ENCODE measurements at places on chromosomes 3 and 15. TPM values are rescaled to one million over a fixed set of nuclear protein-coding genes. Genes with fewer than 3 reads are reported as not detected.

The IGSF11 gene
- 0.10 TPM for total RNA-seq

The CALML4 gene
- total RNA-seq = 5.4 TPM

GRCh38 chr3:155704771-155705559 lies 39.9 kb downstream of the PLCH1 start:
- no peaks in the 10 kb centered on the region for H3K4me1 ChIP-seq
- no peak overlapping the region for H3K4me3 ChIP-seq
- DNase-seq = no peak
- H3K27ac ChIP-seq = no peak overlapping the region
- H3K27me3 ChIP-seq = no peaks in the 10 kb centered on the region

GRCh38 chr3:18474202-18474601 lies 49.1 kb upstream of the SATB1 start:
- peaks cover 36% of the 10 kb centered on the region for H3K36me3 ChIP-seq
- peaks cover 5% of the 10 kb centered on the region for H3K4me1 ChIP-seq
- no peaks in the 10 kb centered on the region for H3K27me3 ChIP-seq

- peak; percentile 6 for DNase-seq
- H3K4me3 ChIP-seq = no peak overlapping the region
- peaks cover 44% of the 10 kb centered on the region for H3K27me3 ChIP-seq
- H3K36me3 ChIP-seq = no peaks in the 10 kb centered on the region
These were observed 1.4 kb upstream of the ROBO2 start for GRCh38 chr3:77038468-77038929.

GRCh38 chr3:133283958-133284807 lies 115.7 kb upstream of the BFSP2 start:
- H3K27me3 ChIP-seq = peaks cover 3% of the 10 kb centered on the region
- no peak overlapping the region for H3K4me3 ChIP-seq
- no peaks in the 10 kb centered on the region for H3K36me3 ChIP-seq
- H3K27ac ChIP-seq = no peak overlapping the region
- DNase-seq = no peak

- no peak for DNase-seq
- H3K4me1 ChIP-seq = peaks cover 50% of the 10 kb centered on the region
- no peak overlapping the region for H3K27ac ChIP-seq
- H3K27me3 ChIP-seq = no peaks in the 10 kb centered on the region
These were observed 24.7 kb downstream of the LYSMD4 start for GRCh38 chr15:99708563-99708962.

GRCh38 chr3:11120091-11120805 lies 34.0 kb upstream of the HRH1 start:
- no peaks in the 10 kb centered on the region for H3K4me1 ChIP-seq
- no peak for DNase-seq
- H3K4me3 ChIP-seq = no peak overlapping the region
- H3K36me3 ChIP-seq = no peaks in the 10 kb centered on the region
- peaks cover 36% of the 10 kb centered on the region for H3K27me3 ChIP-seq

GRCh38 chr3:186277268-186277909 lies 84.6 kb downstream of the DGKG start:
- no peaks in the 10 kb centered on the region for H3K4me1 ChIP-seq
- no peak overlapping the region for H3K4me3 ChIP-seq
- H3K36me3 ChIP-seq = no peaks in the 10 kb centered on the region
- no peak for DNase-seq
- peaks cover 3% of the 10 kb centered on the region for H3K27me3 ChIP-seq

DNA sequence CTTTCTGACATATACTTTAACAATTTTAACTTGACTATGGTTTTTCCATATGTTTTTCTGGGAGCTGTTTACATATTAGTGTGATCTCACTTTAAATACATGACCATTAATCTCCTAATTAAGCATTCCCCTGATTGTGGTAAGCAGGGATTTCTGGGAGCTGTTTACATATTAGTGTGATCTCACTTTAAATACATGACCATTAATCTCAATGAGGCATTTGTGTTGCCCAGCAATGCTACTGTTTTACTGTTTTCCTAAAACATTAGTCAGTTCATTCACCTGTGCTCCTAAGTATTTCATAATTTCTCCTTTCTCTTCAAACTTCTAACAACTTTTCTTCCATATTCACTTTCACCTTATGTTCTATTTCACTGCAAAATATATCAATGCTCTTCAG lies 3.6 kb upstream of the GRAMD1C start:
- H3K27ac ChIP-seq = no peak overlapping the region
- DNase-seq = no peak
- H3K4me1 ChIP-seq = peaks cover 15% of the 10 kb centered on the region
- no peaks in the 10 kb centered on the region for H3K27me3 ChIP-seq
- H3K36me3 ChIP-seq = peaks cover 5% of the 10 kb centered on the region

DNA sequence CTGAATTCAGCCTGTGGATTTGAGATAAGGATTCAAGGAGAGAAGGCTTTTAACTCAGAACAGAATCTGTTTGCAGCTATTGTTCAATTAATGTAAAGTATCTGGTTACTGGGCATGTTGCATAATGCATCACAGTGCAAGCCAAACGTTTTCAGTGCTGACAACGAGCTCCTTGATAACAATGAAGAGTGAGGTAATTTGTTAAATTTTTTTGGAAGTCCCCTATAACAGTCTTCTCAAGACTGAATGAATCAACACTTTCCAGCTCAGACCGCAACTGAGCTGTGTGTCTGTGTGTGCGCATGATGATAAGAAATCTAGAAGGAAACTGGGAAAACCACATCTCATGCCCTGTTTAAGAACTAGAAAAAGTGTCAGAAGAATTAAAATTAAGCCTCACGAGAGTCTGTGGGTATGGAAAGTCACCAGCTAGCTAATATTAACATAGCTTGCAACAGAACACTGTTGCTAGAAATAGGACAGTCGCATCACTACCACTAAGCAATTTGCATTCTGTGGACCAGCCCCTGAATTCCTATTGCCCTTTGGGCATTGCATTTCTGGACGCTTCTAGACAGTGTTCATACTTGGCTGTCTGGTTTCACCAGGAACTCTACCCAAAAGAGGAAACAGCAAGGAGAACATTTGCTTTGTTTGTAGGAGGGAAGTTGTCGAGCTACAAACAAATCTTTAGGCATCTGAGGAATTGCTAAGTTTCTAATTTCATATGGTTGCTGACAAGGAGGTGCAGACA lies 43.7 kb upstream of the ATP2C1 start:
- H3K27me3 ChIP-seq = peaks cover 28% of the 10 kb centered on the region
- peak overlapping the region; percentile 73 for H3K27ac ChIP-seq
- peak; percentile 60 for DNase-seq
- peak overlapping the region; percentile 69 for H3K4me3 ChIP-seq
- H3K4me1 ChIP-seq = peaks cover 44% of the 10 kb centered on the region

DNA sequence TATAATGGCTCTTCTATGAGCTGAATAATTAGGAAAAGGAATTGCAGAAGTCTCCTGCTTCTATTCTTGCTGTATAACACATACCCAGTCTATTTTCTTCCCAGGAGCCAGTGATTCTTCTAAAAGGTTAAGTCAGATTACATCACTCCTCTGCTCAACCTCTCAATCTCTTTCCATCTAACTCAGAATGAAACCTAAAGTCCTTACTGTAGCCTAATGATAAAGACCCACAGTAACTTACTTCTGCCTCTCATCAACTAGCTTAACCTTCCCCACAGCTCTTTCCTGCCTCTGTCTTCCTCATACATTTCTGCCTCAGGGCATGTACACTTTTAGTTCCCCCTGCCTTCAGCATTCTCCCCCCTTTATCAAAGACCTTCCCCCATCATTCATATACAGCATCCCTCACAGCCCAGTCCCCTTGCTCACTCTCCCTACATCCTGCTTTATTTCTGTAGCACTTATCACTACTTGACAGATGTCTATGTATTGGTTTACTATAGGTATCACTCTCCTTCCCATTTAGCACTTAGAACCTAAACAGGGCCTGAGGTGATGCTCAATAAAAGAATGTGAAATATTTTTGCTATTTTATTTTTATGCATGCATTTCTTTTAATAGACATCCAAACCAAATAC lies 28.5 kb upstream of the CMTM6 start:
- peak overlapping the region; percentile 62 for H3K27ac ChIP-seq
- no peaks in the 10 kb centered on the region for H3K27me3 ChIP-seq
- H3K4me3 ChIP-seq = no peak overlapping the region
- peaks cover 27% of the 10 kb centered on the region for H3K36me3 ChIP-seq
- peaks cover 7% of the 10 kb centered on the region for H3K4me1 ChIP-seq

DNA sequence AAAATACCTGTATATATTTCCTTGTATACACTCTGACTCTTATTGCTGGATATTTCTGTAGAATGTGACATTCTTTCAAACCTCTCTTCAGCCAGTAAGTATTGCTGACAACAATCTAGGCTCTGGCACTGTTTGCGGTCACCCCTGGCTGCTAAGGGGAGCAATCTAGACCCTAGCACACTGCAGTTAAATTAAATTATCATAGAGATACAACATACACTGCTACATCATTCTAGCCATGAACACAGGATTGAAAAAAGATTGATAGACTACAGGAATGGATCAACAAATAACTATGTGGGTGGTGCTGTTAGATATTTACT lies 108.7 kb upstream of the MEIS2 start:
- H3K4me1 ChIP-seq = no peaks in the 10 kb centered on the region
- DNase-seq = no peak
- no peak overlapping the region for H3K4me3 ChIP-seq
- H3K27ac ChIP-seq = no peak overlapping the region
